ENCODE measurements at places on chromosomes 5 and 9. TPM values are rescaled to one million over a fixed set of nuclear protein-coding genes. Genes with fewer than 3 reads are reported as not detected.

Gene SLC25A2
- not detected for total RNA-seq

Gene STING1
- total RNA-seq = 79.2 TPM

Gene PCDHA1
- total RNA-seq = 0.25 TPM

Gene NUTM2F
- total RNA-seq = not detected

Gene BARHL1
- total RNA-seq = not detected

Gene ECM2
- not detected for total RNA-seq

Gene PDCD1LG2
- total RNA-seq = not detected

Gene LIFR
- total RNA-seq = 21.4 TPM
